ENCODE measurements at places on chromosomes 11 and 22.
A peak's percentile ranks its signal among the peaks of the same experiment; 100 is the strongest.

GRCh38 chr11:109308551-109308950 is 113.4 kb upstream of the C11orf87 start:
- DNase-seq, result no peak

DNA sequence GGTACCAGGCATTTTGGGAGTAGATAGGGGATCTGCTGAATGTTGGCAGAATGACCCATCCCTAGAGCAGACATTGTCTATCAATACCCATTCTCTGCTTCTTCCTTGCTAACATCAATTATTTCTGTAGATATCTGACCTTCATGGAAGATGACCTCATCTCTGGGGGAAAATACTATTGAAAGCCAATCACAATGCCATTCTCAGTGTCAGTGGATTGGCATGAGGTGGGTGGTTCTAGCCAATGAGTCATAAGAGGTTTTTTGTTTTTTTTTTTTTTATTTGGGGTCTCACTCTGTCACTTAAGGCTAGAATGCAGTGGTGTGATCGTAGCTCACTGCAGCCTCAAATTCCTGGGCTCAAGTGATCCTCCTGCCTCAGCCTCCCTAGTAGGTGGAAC is 42.5 kb downstream of the SNX19 start:
- DNase-seq, result peak; percentile 47

DNA sequence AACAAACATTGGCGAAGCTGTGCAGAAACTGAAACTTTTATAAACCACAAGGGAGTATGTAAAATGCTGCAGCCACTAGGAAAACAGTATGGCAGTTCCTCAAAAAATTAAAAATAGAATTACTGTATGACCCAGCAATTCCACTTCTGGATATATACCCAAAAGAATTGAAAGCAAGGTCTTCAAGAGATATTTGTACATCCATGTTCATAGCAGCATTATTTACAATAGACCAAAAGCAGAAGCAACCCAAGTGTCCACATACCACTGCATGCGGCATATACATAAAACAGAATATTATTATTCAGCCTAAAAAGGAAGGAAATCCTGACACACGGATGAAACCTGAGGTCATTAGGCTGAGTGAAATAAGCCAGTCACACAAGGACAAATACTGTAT is 85.8 kb downstream of the RELT start:
- no peak for DNase-seq

GRCh38 chr11:107716884-107717532 is 5.2 kb upstream of the SLN start:
- no peak for DNase-seq

GRCh38 chr11:81874635-81875034 is 859.0 kb downstream of the FAM181B start:
- DNase-seq, result no peak

- DNase-seq, result peak; percentile 60
These were observed 5.4 kb upstream of the MMP8 start for GRCh38 chr11:102729849-102730815.

DNA sequence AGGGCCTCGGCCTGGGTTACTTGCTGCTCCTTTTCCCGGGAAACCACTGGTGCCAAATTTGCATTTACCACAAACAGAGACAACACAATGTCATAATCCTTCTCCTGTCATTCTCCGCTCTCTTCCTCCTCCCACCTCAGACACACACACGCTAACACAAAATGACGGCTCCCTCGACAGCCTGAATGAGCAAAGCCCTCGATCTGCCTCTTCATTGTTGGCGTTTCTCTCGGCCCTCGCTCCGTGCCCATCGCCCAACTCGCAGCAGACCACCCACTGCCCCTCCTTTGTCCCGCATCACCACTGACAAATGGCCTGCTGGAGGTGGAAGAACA is 12.5 kb upstream of the TCF20 start:
- DNase-seq, result no peak

DNA sequence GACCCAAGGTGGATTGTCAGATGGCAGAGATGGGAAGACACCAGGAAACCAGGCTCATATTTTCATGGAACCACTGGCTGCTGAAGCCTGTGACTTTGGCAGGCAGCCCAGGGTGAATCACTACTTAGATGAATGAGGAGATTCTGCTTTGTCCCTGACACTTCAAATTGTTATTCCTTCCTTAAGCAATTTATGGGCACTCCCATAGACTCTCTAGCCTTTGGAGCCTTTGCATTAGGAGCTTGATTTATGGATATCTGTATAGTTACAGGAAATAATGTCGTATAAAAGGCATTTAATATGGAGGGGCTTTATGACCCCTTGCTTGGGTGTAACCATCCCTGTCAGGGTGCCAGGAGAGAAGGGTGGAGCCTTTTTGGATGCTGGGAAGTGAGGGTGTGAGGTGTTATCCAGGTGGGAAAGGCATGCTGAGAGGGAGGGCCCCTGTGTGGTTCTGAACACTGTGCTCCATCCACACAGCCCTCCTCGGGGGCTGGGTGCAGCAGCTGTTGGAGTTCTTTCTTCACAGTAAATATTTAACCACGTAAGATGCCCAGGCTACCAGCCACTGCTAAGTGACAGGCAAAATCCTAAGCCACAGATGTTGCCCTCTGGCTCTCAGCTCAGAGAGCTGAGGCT is 35.3 kb downstream of the IL18 start:
- peak; percentile 64 for DNase-seq

DNA sequence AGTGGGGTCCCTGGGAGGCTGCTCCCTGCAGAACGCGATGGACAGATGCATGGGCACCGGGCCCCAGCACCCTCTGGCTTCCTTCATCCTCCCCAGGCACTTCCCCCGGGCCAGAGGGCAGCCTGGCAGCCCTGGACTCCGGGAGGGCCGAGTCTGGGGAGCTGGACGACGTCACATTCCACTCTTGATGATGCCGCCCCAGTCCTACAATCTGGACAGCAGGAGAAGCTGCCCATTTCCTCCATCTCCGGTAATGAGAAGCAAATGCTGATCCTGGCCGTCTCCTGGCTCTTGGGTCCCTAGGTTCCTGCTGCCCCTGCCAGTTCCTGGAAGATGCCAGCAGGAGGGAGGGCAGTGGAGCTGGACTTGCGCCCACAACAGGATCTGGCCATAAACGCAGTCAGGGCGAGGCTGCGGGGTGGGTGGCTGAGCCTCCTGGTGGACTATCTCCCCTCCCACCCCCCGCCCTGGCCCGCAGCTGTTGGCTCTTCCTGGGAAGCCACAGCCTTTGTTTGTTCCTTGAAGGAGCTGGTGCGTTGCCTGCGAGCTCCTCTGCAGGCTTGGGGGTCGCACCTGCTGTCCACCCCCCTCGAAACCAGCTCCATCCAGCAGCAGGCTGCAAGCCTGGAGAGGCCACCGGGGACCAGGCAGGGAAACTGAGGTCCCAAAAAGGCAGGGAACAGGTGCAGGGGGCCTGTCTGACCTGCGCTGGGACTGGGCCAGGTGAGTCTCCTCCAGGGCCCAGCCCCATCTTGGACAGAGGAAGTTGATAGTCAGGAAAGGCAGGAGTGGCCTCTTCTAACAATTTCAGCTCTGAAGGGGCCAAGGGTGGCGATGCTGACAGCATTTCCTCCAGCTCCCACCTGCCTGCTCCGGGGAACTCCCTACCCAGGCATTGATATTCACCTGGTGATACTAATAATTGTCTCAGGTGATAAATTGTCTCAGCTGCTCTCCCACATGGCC is 17.9 kb upstream of the MUC6 start:
- DNase-seq, result peak; percentile 47

- no peak for DNase-seq
These were observed 759 bp downstream of the ROBO4 start for GRCh38 chr11:124896821-124897391.

- DNase-seq, result peak; percentile 39
These were observed 567.3 kb downstream of the MIAT start for GRCh38 chr22:27224485-27225374.

GRCh38 chr11:115279813-115280761 is 224.1 kb downstream of the CADM1 start:
- DNase-seq, result no peak

GRCh38 chr11:79236541-79236971 is 204.3 kb downstream of the TENM4 start:
- DNase-seq, result peak; percentile 88

DNA sequence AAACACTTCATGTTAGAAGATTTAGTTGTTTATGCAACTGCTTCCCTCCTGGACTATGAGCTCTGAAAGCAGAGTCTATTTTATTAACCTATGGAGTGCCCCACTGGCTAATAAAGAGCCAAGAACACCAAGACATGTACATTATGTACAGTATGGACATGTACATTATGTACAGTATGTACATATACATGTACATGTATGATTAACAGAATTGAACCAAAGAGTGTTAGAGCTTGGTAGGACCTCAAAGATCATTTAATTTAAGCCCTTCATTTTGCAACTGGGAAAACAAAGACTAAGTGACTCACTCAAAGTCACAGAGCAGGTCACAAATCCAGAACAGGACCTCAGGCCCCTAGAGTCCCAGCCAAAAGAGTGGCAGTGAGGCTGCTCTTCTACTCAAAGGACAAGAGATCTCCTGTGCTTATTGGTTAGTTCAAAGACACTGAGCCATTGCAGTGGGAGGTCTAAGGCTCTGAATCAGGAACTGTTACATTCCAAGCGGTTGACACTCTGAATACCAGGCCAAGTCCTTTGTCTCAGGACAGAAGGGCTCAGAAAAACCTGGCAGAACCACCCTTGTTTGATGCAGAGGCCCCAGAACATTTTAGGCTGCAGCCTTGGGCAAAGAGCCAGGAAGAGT is 103.8 kb downstream of the FAM168A start:
- peak; percentile 32 for DNase-seq

DNA sequence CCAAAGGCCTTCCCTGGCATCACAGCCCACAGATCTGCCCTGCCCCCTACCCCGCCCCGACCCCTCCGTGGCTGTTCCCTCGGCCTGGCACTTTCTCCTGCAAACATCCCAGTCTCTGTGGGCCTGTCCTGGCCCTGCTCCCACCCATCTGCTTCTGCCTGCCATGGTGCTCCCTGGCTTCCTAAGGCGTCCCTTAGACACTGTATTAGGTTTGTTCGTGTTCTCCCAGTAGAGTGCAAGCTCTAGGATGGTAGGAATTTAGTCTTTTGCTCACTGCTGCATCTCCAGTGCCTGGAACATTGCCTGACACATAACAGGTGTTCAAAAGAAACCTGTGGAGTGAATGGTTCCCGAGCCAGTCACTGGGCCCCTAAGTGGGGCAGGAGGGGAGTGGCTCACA is 69.6 kb upstream of the PITPNB start:
- DNase-seq, result no peak

GRCh38 chr11:94821439-94821838 is 53.3 kb downstream of the AMOTL1 start:
- no peak for DNase-seq

- DNase-seq, result no peak
These were observed 35.9 kb upstream of the TEF start for GRCh38 chr22:41345807-41346335.

- DNase-seq, result no peak
These were observed 963.4 kb downstream of the DLG2 start for GRCh38 chr11:84663731-84664130.

GRCh38 chr11:134362192-134362901 is 30.6 kb downstream of the GLB1L2 start:
- no peak for DNase-seq

DNA sequence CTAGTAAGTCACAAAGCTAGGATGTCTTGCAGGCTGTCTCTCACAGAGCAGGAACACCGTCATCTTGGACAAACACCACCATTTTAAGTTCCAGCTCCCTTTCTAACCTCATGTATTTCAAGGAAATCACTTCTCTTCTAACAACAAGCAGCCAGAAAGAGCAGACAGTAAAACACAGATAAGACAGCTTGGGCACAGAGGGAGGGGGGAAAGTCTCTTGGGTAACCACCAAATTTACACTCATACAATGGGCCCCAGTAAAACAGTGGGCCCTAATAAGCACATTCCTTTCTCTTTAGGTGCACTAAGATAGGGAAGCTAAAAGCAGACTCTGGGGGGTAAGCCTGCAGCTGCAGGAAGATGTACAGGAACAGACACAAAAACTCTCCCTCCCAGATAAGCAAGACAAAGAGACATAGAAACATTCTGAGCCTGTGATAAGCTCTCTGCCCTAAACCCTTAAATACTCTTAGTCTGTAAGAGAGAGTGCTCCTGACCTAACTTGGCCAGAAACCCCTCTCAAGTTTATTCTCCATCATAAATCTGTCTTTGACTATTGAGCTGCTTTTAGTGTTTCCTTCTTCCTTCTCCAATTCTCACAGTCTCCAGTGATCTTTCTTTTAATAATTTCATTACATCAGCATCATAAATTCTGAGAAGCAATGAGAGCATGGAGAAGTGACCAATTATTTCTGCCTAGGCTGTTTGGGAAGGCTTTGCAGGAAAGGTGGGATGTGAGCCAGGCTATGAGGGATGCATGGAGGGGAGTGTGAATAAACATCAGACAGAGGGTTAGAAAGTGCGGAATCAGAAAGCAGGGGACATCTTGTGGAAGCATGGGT is 7.4 kb downstream of the OR10D3 start:
- DNase-seq, result no peak

DNA sequence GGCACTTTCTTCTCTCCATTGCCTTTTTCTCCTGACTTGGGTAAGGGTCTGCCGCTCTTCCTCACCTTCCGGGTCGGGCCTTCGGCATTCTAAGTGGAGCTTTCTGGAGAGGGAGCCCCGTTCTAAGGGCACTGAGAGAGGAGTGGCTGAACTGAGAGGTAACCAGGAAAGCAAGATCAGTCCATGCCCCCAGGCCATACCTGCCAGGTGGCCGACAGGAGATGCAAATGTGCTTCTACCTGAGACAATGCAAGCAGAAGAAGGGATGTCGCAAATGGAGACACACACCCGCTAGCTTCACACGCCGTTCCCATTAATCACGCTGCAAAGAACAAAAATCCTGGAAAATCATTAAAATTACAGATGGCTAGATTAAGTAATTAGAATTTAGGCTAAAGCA is 156.4 kb upstream of the TBCEL start:
- no peak for DNase-seq

DNA sequence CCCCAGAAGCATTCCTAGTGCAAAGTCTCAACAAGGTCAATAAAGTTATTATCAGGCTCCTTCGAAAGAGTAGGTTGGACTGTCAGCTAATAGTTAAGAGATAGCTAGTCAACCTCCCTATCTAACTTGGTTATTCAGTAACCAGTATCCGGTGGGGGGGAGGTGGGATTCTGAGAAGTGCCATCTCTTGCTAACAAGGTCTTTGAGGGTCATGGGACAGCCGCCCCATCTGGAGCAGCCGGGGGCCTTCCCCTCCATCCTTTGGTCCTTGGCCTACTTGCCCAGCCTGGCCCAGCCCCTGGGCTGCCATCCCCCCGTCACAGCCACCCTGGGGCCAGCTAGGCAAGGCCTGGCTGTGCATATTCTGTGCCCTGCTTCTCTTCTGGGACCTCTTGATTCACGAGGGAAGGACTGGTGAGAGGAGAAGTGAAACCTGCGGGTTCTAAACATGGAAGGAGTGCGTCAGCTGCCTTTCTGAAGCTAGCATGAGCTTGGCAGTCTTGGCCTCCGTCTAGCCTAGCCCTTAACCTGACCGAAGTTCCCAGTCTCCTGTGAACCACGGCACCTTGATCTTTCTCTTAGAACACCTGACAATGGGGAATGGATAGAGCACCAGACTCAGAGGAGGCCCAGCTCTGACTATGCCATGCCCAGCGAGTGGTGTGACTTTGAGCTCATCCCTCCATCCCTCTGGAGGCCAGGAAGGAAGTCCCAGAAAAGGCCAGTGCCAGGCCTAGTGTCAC is 9.3 kb downstream of the SLC37A2 start:
- no peak for DNase-seq
